CD4-positive, alpha-beta T cell treated with Interleukin-6 at 100 ng/mL for 8 hours (primary cell): ENCODE measurements at places on chromosomes 11 and 22.

DNA sequence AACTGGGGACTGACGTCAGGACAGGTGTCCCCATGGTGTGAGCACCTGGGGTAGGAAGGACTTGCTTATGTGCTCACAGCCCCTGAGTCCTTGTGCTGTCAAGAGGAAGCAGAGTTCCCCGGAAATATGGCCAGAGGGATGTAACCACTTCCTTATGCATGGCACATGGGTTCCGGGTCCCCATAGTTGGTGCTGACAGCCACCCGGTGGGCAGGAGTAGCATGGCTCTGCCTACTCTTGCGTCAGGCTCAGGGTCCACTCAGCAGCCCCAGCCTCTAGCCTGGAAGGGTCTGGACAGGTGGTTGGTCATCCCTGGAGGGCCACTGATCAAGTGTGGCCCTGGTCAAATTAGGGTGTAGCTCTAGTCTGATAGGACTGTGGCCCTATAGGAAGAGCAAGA, 42.8 kb upstream of the CCND1 start:
- DNase-seq: no peak

DNA sequence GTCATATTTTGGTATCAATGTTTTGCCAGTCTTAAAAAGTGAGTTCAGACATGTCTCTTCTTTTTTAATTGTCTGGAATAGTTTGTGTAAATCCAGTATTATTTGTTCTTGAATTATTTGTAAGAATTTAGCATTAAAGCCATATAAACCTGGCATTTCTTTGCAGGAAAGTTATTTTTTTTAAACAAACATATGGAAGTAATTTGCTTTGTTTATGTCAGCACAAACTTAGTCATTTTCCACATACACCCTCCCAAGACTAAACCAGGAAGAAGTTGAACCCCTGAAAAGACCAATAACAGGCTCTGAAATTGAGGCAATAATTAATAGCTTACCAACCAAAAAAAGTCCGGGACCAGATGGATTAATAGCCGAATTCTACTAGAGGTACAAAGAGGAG, 9.1 kb upstream of the CCDC81 start:
- DNase-seq: no peak

DNA sequence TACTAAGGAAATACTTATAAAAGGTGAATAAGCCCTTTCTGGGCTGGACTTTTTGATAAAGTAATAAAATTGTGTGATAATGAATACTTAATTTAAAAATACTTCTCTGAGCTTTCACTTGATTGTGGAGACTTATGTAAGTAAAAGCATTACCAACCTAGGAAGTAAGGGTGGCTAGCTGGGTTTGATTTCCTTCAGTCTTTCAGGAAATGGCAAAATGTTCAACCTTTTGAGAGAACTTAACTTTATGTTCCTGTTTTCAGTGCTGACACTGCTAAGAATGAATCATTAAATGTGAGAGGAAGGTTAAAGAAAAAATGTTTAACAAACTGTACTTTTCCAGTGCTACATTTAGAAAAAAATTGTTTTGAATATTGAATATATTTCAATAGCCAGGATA, 900.3 kb downstream of the METTL15 start:
- no peak for DNase-seq

- no peak for DNase-seq
Measured at GRCh38 chr11:126104420-126104819, 41.8 kb upstream of the CDON start.

DNA sequence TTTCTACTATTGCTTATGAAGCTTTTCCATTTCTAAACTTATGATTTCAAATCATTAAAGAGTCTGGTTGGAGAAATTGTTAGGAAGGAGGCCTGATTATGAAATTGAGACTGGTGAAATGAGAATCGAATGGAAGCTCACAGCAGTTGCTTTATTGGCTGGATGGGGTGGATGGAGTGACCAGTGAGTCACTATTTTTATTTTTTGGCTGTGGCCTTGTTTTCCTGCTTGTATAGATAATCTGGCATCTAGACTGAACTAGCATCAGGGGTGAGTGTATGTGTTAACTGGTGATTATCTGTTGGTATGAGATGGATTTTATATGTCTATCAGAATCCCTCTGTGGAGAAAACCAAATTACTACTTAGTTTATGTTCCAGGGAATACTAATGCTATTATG, 36.2 kb downstream of the UVRAG start:
- DNase-seq: no peak

DNA sequence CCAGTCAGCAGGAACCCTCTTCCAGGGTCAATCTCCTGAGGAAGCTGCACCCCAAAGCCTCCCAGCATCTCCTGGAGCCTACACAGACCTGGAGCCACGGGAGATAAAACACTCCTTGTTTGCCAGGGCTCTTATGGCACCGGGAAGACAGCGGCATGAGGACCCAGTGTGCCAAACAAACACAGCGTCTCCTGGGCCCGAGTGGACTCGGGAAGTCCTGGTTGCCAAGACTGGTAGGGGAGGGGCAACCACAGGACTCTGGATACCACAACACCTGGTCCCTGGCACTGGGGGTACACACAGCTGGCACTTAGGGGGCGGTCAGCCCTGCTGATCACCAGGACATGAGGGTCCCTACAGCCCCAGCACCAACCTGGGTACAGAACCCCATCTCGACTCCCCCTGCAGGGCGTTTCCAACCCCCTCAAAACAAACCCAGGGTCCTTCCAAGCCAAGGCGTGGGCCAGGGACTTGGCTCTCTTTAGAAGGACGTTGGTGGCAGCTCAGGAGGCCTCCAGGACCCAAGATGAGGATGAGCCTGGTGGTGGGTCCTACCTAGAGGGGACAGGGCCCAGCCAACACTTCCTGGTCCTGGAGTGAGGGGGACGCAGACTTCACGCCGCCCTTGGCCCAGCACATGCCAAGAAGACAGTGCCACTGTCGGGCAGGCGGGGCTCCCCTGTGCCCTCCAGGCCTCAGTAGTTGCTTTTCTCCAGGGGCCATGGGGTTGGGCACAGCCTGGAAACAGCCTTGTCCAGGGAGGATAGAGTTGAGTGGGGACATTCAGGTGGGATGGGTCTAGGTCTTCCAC, 85.0 kb downstream of the CELSR1 start:
- DNase-seq: no peak

DNA sequence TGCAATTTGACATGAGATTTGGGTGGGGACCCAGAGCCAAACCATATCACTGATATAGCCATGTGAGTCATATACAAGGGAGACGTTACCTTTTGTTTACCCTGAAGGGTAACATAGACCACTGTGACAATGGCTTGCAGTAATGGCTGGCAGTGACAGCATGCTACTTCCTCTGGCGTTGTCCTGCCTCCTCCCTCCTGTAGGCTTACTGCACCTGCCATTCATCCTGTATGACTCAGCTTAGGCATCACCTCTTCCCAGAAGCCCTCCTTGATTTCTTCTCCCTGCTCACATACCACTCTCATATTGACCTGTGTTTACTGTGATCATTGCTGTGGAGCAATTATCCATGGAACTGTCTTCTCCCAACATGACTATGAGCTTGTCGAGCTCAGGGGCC, 12.0 kb upstream of the PVALB start:
- no peak for DNase-seq

- no peak for DNase-seq
Measured at GRCh38 chr11:8233691-8234424, 29.8 kb downstream of the LMO1 start.

DNA sequence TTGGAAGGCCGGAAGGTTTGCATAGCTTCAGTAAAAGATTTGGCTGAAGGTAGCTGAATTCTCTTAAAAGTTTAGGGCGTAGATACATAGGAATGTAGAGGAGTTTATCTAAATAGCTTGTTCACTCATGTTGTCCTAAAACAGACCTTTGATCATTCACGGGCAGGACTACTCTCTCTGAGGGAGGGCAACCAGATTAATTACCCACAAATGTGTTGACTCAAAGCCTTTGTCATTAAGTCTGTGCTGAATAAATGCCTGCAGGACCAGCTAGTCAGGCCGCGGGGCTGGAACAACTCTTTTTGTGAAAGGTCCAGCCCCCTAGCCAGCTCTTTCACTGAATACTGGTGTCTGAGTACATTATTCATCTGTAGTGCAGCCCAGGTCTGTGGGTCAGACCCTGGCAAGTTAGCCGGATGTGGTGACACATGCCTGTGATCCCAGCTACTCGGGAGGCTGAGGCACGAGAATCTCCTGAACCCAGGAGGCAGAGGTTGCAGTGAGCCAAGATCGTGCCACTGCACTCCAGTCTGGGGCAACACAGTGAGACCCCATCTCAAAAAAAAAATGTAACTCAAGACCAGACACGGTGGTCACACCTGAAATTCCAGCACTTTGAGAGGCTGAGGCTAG, 2.8 kb upstream of the FADD start:
- no peak for DNase-seq

DNA sequence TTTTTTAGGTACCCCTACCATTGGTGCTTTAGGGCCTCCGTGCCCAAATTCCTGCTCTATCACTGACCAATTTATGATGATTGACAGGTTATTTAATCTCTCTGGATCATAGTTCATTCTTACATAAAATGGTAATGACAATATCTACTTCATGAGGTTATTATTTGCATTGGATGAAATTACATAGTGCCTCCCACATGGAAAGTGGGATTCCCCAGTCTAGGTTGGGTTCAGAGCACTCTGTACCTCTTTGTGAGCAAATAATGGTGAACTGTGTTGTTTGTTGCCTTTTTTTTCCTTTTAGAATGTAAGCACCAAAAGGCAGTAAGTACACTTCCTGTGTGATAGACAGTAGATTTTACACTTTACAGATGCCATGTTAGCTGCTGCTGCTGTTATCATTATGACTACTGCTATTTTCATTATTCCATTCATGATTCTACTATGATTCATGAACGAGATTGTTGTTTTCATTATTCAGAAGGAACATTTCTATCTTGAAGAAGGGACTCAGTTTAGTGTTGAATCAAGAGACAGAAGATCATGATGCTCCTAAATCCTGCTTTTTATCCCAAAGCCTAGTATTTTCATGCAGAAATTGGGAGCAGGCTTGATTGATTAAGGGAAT, 100.8 kb downstream of the ALX4 start:
- no peak for DNase-seq

- DNase-seq: no peak
Measured at GRCh38 chr11:44529895-44530412, 35.5 kb upstream of the CD82 start.

- no peak for DNase-seq
Measured at GRCh38 chr11:60878245-60879101, 11.1 kb downstream of the ZP1 start.

DNA sequence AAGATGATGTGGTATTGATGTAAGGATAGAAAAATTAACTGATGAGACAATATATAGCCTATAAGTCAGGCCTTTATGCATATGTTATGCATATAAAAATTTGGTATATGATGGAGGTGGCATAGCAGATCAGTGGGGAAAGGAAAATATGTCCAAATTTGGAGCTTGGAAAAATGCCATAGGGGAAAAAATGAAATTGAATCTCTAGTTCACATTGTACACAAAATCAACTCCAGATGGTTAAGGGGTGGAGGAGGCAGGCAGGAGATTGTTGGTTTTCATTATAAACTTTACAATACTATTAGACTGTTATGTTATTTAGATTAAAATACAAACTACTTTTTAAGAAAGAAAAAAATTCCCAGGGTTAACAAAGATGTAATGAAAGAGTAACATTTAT, 15.1 kb upstream of the CD3E start:
- DNase-seq: no peak

- no peak for DNase-seq
Measured at GRCh38 chr11:32121012-32121411, 30.1 kb downstream of the RCN1 start.

DNA sequence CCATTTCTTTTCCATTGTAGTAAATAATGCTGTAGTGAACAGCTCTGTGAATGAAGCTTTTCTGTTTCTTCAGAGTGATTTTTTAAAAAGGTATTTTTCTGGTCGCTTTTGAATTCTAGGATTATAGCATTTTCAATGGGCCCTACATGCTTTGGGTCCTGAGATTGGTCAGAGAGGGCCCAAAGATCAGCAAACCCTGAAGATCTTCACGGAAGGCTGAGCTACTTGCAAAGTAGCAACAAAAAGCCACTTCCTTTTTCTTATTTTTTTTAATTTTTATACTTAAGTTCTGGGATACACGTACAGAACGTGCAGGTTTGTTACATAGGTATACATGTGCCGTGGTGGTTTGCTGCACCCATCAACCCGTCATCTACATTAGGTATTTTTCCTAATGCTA, 200.5 kb downstream of the FAT3 start:
- no peak for DNase-seq

DNA sequence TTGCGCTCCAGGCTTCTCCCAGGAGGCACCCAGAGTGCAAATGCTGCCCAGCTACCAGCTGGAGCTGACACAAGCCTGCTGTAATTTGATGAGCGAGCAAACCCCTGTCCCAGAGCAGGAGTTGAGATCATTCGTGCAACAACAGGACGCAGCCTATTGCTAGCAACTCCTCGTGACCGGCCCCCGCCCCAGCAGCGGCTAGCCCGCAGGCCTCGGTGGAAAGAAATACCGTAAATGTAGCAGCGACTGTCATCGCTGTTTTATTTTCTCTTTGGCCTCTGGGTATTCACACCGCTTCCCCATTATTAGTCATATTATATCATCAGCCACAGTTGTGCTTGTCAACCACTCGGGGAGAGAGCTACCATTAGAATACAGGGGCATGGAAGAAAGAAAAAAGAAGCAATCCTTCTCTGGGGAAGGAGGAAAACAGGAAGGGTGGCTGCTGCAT, 59.2 kb upstream of the ATXN10 start:
- peak; percentile 35 for DNase-seq

- no peak for DNase-seq
Measured at GRCh38 chr11:31799435-31800397, 11.4 kb downstream of the PAX6 start.

DNA sequence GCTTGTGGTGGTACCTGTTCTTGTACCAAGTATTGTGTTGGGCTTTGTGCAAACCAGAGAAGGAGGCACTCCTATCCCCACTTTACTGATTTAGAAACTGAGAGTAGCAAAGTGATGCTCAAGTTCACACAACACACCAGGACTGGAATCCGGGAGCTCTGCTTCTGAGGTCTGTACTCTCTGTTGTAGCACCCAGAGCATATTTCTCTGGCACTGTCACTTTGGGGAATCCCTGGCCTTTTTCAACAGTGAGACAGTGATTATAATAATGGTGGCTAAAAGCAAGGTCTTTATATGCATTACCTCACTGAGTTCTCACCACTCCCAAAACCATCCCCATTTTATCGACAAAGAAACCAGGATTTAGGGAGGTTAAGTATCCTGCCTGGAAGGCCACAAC, 362.4 kb downstream of the TENM4 start:
- no peak for DNase-seq

GRCh38 chr11:120271672-120272071, 31.7 kb downstream of the POU2F3 start:
- DNase-seq: no peak
